AG08396 (cell line): ENCODE measurements at places on chromosomes 2 and 18.

DNA sequence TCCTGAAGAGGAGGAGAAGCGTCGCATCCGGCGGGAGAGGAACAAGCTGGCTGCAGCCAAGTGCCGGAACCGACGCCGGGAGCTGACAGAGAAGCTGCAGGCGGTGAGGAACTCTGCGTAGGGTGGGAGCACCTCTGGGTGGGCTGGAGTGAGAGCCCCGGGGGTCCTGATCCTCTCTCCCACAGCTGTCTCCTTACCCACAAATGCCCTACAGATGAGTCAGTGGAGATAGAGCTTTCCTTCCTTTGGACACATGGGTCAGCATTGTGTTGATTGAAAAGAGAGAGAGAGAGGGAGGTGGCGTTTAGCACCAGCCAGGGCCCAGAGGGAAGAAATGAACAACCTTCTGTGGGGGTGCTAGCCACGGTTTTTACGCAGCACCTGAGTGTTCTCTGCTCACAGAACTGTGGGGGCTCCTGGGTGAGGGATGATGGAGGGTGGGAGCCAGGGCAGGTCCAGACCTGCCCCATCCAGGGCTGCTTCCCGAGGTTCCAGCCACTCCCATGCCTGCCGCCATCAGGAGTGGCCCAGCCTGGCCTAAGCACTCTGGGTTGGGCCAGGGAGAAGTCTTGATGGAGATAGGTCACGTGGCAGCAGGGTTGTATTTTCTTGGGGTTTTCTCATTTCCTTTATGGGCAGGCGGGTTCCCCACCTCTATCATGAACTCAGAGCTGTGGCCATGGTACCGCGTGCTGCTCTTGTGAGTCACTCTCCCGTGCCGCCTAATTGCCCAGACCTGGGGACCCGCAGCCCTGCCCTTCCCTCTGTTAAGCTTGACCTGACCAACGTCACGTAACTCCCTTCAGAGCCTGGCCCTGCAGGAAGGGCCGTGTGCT is 16.3 kb downstream of the FOSL2 start:
- no peak for DNase-seq

DNA sequence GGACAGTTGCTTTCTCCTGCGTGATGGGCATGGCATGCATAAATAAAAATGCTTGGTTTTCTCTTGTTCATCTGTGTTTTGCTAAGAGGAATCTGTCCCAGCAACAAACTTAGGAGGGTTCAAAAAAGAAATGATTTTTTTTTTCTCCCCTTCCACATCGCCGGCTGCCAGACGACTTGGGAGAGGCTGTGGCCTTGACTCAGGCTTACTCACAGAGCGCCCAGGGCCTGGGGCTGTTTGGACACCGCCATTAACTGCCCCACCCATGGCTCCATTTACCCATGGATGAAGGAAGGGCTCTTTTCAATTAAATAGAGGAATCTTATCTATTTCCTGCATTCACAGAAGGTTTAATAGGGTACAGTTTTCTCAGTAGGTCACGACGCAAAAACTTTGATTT is 22.3 kb upstream of the SERPINB5 start:
- no peak for DNase-seq

DNA sequence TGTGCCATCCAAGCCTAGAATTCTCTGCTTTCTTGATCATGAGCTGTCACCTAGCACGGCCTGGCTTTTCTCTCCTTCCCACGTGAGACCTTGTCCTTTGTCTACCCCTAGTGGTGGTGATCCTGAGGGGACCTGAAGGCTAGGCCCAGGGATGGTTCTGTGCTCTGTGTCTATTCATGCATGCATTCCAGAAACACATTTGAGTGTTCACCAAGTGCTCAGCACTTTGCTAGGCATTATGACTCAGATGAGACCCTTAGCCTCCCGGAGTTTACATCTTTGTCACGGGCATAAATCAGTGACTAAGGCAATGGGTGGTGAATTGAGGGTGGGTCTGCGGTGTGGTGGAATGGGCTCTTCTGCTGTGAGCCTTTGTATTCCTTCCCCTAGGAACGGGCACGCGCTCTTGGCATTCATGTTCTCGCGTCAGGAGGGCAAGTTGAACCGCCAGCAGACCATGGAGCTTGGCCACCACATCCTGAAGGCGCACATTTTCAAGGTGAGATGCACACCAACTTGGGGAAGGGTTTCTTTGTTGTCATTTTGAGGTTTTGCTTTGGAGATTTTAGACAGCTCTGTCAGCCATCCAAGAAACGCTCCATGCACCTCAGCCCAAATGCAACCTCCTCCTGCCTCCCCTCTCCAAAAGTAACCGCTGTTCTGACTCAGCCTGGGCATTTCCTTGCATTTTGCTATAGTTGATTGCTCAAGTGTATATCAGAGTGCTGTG is 100.9 kb downstream of the WDSUB1 start:
- DNase-seq, result peak; percentile 51

DNA sequence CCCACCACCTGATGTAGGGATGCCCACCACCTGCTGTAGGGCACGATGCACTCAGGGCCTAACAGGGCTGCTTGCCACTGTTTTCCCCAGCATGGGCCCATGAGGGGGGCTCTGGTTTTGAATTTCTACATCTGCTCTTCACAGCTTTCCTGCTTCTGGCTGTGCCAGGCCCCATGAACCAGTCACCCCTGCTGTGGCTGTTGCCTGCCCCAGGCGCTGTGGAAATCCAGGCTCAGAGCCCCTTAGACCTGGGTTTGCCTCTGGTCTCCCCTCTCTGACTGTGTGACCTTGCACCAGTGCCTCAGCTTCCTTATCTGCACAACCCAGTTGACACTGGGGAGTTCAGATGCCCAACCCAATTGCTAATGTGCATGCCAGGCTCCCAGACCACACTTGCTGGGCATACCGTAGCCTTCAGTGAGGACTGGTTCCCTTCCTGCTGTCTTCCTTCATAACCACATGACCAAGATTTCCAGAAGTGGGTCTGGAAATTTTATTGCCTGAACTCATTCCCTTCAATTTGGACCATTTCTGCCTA is 6.0 kb upstream of the MLPH start:
- DNase-seq, result no peak

GRCh38 chr2:46521215-46521683 is 41.9 kb downstream of the TMEM247 start:
- peak; percentile 34 for DNase-seq

DNA sequence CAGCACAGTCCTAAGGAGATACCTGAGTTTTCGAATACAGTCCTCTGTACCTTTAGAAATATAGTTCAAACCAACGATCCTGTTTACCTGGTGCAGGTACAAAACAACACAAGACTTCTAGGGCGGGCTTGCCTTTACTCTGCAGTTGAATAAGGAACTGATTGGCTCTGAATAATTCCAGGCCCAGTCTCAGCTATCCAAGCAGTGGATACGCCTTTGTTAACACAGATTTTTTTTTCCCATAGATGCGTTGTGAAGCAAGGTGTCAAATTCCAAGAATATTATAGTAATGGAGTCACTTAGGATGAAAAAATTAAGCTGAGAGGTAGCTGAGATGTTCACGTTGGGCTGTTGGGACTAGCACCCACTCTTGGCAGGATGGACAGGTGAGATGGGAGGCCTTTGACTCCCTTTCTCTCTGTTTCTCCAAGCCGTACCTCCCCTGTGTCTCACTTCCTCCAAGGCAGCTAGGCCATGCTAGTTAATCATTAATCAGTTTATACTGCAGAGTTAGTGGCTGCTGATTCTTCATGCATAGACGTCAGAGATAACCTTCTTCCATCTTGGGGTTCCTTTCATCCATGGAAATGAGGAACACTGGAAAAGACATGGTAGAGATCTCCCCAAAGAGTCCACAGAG is 380.8 kb upstream of the ACVR2A start:
- DNase-seq, result no peak

DNA sequence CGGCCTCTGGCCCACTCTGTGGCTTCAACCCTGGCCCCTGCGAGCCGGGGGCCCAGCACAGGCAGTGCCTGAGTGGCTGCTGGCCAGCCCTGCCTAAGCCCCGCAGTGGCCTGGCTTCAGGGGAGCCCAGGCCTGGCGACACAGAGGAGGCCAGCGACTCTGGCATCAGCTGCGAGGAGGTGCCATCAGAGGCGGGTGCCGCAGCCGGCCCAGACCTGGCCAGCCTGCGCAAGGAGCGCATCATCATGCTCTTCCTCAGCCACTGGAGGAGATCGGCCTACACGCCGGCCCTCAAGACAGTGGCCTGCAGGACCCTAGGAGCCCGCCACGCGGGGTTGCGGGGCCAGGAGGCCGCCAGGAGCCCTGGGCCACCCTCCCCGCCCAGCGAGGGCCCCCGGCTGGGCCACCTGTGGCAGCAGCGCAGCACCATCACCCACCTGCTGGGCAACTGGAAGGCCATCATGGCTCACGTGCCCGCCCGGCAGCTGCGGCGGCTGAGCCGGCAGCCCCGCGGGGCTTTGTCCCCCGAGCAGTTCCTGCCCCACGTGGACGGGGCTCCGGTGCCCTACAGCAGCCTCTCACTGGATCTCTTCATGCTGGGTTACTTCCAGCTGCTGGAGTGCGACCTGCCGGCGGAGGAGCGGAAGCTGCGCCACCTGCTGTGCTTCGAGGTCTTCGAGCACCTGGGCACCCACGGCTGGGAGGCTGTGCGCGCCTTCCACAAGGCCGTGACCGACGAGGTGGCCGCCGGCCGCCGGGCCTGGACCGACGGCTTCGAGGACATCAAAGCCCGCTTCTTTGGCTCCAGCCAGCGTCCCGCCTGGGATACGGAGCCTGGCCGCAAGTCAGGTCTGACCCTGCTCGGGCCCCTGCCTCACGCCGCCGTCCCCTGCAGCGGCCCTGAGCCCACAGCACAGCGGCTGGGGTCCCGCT is 7.5 kb upstream of the KLHL30 start:
- no peak for DNase-seq

DNA sequence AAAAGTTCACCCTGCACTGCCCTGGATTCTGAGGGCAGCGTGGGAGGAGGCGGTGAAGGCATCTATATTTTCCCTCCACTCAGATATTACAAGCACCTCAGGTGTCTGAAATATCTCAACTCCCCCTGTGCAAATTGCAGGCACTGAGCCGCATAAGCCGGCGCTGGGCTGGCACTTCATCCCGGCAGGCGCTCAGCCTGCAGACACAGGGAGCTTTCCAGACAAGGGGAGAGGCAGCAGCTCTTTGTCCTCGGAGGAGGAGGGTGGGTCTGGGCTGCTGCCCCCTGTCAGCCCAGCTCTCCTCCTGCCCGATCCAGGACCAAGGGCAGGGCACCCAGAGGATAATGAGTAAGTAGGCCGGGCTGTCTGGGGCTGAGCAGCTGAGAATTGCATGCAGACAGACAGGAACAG is 189.3 kb upstream of the MYT1L start:
- DNase-seq, result no peak

DNA sequence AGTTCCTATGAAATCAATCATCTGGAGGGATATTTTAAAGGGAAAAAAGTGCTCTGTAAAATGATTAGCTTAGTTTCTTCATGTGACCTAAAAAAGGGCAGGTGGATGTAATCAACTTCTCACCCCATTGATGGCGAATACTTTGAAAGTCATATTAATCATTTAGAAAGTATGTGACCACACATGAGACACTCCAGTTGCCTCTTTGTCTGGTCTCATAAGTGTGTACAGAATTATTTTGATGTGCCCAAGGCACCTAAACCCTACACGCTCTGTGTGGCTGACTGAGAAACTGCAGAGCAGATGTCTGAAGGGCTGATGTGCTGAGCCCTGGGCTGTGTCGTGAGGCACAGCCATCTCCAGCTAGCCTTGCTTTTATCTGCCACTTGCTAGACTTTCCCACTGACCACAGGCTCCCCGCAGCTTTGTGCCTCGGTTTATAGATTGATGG is 26.9 kb downstream of the SGPP2 start:
- no peak for DNase-seq

- DNase-seq, result peak; percentile 97
These were observed 8.7 kb downstream of the TMEM198 start for GRCh38 chr2:219552382-219553167.

DNA sequence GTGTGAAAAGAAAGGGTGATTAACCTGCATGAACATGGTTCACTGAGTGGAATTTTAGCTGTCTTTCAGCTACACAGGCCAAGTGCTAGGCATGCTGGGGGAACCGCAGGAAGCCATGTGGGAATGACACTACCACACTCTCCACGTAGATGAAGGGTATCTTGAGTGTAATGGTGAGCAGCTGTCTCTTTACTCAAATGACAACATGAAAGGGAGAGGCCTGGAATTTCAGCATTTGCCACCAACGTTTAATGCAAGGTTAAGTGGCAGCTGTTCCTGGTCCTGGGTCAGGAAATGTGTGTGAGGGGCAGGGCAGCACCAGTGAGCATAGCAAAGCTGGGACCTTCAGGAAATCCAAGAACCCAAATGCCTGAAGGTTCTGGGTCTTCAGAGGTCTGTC is 588.4 kb downstream of the SLC4A3 start:
- DNase-seq, result no peak

GRCh38 chr2:225456619-225457260 is 57.2 kb downstream of the NYAP2 start:
- no peak for DNase-seq

DNA sequence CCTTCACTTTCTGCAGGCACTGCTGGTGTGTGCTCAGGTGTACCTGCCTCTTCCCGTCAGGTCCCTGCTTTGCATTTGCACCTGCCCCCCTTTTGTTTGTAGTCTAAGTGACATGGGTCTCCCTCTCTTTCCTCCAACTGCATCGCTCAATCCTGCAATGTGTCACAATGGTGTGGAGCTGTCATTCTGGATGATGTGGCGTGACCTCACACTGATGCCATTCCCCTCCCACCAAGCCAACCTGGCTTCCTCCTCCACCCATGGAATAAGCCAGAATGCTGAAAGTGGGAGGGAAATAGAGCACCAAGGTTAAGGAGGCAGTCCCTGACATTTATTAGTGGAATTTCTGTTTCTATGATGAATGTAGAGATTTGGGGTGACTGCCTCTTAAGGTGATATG is 156.7 kb downstream of the ZBTB7C start:
- no peak for DNase-seq

- no peak for DNase-seq
These were observed 58.6 kb upstream of the HS6ST1 start for GRCh38 chr2:128377071-128377910.

DNA sequence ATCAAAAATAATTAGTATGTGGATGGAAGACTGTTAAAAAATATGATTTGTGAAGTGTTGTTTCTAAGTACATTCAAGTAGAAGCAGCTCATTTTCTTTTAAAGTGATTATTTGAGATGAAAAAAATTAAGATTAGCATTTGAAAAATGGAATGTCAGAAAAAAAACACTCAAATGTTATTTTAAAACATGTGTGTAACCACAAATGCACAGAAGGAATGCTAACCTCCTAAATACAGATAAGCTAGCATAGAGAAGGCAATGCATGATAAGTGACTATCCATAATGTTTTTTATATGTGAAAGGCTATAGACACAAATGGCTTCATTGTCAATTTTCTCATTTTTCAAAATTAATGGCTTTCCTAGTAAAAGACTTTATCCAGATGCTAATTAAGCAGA is 198.9 kb downstream of the NYAP2 start:
- DNase-seq, result no peak

DNA sequence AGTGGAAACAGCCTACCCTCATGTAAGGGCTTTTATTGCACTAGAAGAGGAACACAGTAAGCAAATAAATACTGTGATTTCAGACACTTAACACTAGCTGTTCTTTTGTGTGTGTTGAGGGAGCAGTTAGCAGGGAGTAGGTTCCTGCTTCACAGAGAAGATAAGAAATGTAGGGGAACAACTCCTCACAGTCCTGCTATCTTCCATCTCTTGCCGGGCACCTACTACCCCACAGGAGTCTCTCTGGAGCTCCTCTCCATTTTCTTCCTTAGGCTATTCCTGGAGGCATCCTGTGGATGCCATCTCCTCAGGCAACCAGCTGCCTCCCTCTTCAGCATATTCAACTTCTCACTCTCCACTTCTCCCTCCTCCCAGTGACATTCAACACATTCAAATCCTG is 145.0 kb downstream of the SRBD1 start:
- no peak for DNase-seq

- no peak for DNase-seq
These were observed 53.0 kb downstream of the ASXL2 start for GRCh38 chr2:25825238-25825637.

- DNase-seq, result no peak
These were observed 60.5 kb downstream of the DSEL start for GRCh38 chr18:67455890-67456501.
